ENCODE measurements at places on chromosomes 3 and 15.

DNA sequence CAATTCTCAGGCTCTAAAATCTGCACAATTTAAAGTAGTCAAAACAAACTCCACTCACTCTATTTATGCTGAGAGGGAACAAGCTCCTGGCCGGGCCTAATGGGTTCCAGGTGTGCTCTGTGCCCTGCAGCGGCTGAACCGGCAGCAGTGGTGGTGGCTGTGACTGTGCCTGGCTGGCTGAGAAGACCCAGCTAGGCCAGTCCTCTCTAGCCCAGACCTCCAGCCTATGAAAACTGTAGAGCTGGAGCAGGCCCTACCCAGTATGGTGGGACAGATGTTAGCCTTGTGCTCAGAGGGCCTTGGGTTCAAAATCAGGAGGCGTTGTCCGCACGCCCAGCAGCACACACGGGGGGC lies 37.0 kb downstream of the EPHB3 start:
- DNase-seq, result no peak

- DNase-seq, result no peak
Observed at GRCh38 chr3:120280026-120280425, 5.0 kb downstream of the GPR156 start.

DNA sequence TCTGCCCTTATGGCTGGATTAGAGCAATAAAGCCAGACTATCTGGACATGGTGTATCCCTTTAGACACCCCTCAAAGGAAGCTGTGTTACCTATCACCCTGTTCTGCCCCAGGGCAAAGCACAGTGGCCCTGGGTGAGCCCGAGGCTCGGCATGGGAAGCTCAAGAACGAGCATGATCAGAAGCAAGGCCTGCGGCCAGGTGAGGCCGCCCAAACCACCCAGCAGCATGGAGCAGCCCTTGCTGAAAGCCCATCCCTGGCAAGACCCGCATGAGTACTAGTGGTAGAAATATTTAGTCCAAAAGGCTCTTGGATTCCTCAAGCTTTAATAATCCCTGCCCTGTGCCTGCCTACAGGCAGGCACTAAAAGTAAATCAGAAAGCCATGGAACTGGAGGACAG lies 261.1 kb downstream of the MEX3B start:
- no peak for DNase-seq

DNA sequence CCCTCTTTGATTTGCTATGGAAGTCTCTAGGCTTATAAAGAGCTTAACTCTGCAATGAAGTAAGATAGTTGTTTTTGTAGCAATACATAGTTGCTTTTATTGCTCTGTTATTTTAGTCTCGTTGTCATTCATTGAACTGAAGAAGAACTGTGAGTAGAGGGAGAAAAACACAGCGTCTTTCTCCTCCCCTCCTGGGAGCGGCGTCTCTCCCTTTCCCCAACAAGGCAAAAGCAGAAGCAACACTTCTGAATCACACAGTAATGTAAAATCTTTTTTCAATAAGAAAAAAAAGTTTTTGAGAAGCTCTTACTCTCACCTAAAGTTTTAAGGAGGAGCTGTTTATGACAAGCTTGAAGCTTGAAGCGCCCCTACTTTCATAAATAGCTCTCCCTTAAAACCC lies 119.3 kb upstream of the SLC7A14 start:
- DNase-seq, result no peak

DNA sequence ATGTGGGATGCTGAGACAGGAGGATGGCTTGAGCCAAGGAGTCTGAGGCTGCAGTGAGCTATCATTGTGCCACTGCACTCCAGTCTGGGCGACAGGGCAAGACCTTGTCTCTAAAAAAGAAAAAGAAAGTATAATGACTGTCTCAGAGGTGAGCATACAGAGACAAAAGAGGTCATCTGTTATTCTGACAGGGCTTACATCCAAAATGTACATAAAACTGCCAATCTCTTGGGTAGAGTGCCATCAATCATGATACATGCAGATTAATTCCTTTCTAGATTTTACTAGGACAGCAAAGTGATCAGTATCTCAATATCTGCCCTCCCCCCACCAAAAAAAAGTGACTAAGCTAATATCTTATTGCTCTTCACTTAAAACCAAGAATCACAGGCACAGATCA lies 41.0 kb downstream of the RFX7 start:
- DNase-seq, result no peak

DNA sequence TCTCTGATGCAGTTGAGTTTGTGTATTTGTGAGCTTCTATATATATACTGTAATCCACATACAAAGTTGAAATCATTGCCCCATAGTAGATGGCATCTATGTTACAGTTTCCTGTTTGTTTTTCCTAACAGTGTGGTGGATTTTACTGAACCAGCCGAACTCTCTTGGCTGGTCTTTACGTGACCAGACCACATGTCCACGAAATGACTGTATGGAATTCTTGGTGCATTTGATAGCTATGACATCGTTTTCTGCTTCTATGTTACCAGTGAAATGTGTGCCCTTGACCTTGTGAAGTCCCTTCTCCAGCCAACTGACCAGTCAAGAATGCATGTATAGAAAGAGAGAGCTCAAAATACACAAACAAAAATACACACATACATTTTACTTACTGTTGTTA lies 1.8 kb downstream of the KCNMB2 start:
- DNase-seq, result no peak

Measured in SW480 (cell line).